PC-3 (cell line): ENCODE measurements at places on chromosomes 11 and 22.

DNA sequence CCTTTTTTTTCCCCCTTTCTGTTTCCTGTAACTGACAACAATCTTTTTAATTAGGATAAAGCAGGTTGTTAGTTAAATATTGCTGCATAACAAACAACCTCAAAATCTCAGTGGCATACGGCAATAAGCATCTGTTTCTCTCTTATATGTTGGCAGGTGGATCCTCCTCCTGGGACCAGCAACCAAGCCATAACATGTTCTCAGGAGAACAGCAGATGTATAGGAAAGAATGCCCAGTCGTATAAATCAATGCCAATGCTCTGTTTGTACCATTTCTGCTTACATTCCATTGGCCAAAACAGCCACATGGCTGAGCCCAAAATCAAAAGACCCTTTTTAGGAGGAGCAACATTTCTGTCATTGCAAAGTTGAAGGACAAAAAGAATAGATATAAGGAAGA lies 445.7 kb downstream of the AASDHPPT start:
- no peak for DNase-seq

GRCh38 chr11:111878385-111878848 lies 548 bp downstream of the FDXACB1 start:
- peak; percentile 45 for DNase-seq

DNA sequence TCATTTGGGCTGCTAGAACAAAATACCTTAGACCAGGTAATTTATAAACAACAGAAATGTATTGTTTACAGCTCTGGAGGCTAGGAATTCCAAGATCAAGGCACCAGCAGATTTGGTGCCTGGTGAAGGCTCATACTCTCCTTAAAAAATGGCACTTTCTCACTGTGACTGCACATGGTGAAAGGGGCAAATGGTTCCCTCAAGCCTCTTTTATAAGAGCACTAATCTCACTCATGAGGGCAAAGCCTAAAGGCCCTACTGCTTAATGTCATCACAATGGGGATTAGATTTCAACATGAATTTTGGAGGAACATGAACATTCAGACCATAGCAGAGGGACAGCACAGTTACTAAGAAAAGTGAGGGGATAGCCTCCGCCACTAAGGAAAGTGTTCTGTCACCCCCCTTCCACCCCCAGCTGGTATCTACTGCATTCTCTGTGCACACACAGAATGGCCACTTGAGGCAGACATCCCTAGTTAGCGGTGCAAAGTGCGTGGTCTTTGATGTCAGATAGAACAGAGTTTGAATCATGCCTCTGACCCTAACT lies 47.2 kb upstream of the CEP295 start:
- no peak for DNase-seq

DNA sequence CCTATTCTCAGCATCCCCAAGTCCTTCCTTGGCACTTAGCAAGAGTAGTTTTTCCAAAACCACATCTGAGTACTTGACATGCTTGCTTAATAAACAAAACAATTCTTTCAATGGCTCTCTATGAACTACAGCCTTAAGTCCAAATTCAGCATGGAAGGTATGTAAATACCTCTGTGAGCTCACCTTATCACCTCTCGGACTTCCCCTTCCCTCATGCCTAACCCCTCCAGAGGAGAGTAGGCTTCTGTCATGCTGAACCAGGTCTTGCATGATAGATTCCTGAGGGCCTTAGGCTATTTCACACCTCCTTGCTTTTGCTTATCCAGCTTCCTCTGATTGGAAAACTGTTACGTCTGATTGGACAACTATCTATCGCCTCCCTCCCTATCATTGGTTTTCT lies 312.9 kb upstream of the CCDC90B start:
- DNase-seq: no peak

DNA sequence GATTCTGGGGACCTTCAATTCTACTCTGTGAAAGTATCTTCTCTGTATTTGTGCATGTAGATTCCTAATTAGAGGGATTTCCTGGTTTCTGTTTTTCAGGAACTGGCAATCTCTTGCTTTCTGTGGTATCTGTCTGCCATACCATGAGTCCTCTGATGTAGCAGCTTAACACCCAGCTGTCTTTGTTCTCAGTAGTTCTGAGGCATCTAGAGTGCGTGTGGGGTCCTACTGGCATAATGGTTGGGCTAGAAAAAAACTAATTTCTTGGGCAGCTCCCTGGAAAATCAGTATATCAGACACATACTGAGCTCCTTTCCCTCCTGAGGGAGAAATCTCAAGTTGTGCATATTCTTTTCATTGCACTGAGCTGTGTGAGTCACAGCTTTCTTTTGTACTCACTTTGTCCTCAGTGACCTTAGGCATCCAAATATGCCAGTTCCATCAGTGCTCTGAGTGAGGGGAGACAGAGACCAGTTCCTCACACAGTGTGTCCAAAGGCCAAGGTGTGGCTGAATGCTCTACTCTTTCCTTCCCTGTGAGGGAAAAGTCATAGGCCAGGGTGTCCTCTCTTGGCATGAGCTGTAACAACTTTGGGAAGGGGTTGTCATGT lies 35.5 kb upstream of the SLC22A24 start:
- no peak for DNase-seq

- DNase-seq: no peak
Measured at GRCh38 chr11:60743058-60743457, 13.6 kb upstream of the MS4A15 start.

DNA sequence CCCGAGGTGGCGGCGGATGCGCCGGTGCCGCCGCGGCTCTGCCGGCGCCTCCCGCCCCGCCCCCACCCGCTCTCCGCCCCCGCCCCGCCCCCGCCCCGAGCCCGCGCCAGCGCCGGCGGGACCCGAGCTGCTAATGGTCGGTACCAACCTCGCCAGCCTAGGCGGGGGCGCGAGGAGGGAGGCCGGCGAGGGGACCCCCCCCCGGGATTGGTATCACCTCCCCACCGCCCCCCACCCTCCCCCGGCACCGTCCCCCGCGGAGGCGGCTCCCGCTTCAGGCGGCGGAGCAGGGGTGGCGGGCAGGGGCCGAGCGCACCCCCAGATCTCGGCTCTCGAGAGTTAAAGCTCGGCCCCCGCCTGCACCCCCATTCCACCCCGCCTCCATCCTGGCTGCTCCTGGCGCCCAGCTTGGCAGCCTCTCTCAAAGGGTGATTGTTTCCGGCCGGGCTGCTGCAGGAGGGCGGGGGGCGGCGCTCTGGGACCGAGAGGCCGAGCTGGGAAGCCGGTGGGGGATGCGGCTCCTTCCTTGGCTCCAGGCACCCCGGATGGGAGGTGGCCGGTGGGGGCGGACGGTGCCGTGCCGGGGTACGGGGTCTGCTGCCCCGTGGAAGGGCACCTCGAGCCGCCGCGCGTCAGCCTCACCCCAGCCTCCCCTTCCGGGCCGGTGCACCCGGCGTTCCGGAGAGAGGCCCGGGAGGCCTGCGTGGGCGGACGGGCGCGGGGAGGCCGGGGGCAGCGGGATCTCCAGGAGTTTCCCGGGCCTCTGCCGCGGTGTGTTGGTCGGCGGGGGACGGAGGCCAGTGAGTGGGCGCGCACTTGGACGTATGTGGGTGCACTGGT lies at the start of gene B3GAT1:
TSS of gene B3GAT1 (minus strand) at position 40 of the 840 bp plus-strand sequence. CDS start 24,583 bp downstream, outside the sequence.
- no peak for DNase-seq

DNA sequence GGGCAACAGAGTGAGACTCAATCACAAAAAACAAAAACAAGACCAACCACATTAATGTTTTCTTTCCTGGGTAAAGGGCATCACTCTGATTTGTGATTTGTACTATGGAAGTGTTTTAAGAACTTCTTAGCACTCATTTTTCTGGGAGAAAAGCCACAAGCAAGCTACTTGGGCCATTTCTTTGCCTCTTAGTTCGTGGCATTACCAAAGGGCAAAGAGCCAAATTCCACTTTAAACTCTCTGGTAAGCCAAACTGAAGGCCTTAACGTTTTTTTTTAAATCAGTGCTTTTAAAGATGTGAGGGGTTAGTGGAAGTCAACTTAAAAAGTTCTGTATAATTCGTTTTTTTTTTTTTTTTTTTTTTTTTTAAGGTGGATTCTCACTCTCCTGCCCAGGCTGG lies 36.9 kb downstream of the CAT start:
- no peak for DNase-seq

- no peak for DNase-seq
Measured at GRCh38 chr11:123241874-123242543, 47.0 kb upstream of the CLMP start.

DNA sequence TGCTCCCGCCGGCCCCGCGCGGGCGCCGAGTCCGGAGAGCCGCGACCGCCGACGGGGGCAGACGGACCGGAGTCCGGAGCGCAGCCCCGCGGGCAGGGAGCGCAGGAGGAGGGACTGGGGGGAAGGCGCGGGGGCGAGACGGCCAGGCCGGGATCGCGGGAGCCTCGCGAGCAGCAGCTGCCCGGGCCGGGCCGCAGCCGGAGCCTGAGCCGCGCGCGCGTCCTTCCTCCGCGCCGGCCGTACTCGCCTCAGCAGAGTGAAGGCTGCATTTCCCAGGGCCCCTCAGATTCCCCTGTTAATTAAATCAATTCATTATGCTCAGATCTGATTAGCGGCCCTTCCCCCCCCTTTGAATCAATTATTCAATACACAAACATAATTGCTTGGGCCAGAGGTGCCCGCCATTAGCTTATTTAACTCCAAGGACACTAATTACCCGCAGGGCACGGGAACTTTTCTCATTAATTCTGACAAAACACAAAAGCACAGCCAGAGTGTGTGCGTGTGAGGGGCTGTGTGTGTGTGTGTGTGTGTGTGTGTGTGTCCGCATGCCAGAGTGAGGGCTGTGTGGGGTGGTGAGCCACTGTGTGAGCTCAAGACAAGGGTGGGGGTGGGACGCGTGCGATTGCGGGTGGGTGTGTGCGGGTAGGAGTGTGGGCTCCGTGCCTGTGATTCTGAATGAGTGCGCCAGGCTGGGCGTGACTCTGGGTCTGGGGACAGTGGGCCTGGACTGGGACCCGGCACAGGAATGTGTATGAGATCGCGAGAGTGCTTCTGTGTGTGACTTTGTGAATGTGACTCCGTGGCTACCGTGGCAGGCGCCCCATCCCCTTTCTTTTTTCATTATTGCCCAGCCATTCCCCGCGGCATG lies 5.1 kb upstream of the LMO1 start:
- DNase-seq: no peak

GRCh38 chr22:39547587-39547947 lies 15.0 kb upstream of the RPS19BP1 start:
- no peak for DNase-seq

DNA sequence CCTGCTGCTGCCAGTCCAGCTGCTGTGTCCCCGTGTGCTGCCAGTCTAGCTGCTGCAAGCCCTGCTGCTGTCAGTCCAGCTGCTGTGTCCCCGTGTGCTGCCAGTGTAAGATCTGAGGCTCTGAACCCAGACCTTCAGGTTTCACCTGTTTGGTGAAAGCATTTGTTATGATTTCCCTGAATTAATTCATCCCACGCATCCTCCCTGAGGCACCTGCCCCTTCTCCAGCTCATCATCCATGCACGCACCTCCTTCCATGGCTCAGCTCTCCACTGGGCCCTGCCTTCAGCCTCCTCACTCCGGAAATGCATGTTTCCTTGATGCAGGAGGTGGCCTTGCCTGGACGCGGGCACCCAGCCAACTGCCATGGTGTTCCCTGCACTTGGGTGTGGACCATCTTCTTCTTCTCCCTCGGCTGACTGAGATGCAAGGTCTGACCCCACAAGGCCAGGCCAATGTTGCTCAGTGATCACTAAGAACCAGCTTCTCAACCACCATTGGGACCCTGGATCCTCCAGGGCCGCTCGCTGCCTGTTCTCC lies 788 bp downstream of the KRTAP5-10 start:
- peak; percentile 45 for DNase-seq

DNA sequence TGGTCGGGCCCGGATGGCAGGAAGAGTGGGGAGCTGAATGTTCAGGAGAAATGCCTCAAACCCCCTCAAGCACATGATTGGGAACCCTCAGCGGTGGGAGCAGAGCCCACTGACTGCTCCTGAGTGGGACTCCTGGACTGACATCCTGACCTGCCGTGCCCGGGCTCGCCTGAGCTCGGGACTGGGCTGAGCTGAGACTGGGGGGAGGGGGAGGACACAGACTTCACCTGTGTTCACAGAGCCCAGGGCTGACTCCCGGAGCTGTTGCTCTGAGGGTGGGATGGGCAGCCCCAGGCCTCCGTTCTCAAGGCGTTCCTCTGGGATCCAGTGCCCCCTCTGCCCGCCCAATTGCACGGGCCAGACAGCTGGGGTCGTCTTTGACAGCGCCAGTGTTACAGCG lies 24.6 kb downstream of the DAGLA start:
- no peak for DNase-seq

DNA sequence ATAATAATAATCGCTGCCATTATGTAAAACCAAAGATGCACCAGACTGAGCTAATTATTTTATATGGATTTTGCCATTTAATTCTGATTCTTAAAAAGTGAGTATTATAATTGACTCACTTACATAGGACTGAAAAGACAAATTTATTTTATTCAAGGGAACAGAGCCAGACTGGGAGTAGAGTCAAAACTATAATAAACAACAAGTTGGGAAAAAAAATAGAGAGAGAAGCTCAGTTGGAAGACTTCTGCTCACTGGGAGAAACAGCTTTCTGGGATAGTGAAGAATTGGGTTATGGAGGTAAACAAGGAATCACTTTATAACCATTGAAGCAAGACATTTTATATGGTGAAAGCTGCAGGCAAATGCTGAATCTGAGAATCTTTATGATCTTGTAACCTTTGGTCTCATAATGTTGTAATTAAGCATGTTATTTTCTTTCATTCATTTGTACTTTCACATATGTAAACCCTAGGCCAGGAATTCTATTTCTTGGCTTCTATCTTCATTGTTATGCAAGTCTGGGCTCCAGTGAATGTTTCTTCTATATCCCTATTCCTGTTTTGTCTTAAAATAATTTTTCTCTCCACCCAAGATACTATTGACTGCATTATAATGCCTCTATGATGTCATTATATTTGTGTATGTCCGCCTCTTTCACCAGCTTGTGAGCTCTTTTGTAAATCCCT lies 725.3 kb upstream of the CCDC179 start:
- no peak for DNase-seq

DNA sequence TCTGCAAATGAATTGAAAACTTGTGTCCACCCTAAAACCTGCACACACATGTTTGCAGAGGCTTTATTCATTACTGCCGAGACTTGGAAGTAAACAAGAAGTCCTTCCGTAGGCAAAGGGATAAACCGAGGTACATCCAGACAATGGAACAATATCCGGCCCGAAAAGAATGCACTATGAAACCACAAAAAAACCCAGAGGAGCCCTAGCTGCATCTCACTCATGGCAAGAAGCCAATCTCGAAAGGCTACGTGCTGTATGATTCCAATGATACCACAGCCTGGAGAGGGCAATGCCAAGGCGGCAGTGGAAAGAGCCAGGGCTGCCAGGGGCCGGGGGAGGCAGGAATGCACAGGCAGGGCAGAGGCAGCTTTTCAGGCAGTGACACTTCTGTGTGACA lies 3.2 kb upstream of the MRPL23 start:
- DNase-seq: peak; percentile 44

DNA sequence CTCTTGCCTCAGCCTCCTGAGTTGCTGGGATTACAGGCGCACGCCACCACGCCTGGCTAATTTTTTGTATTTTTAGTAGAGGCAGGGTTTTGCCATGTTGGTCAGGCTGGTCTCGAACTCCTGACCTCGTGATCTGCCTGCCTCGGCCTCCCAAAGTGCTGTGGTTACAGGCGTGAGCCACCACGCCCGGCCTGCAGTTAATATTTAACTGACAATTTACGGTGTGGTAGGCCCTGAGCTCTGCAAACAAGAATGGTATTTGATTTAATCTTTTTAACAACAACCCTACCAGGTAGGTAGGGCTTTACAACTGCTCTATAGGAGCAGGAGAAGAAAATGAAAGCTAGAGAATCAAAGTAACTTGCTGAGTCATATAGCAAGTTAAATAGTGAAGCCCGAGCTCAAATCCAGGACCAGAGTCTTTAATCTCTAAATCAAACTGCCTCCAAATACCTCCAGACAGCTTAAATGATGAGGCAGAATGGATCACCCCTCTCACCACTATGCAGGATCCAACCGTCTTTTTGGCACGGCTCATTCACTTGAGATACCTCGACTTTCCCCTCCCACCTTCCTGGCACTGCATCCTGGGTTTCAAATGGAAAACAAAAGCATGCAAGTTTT lies 9.4 kb downstream of the UEVLD start:
- peak; percentile 82 for DNase-seq
